ENCODE measurements at places on chromosomes 5 and 9.

GRCh38 chr9:19160085-19160484 lies 32.8 kb upstream of the PLIN2 start:
- no peak for DNase-seq

- no peak for DNase-seq
These were observed 684 bp downstream of the TOR1B start for GRCh38 chr9:129803676-129804060.

GRCh38 chr9:79742110-79742721 lies 170.5 kb downstream of the TLE4 start:
- DNase-seq: no peak

GRCh38 chr9:34884747-34885189 lies 73.3 kb upstream of the PHF24 start:
- DNase-seq: no peak

DNA sequence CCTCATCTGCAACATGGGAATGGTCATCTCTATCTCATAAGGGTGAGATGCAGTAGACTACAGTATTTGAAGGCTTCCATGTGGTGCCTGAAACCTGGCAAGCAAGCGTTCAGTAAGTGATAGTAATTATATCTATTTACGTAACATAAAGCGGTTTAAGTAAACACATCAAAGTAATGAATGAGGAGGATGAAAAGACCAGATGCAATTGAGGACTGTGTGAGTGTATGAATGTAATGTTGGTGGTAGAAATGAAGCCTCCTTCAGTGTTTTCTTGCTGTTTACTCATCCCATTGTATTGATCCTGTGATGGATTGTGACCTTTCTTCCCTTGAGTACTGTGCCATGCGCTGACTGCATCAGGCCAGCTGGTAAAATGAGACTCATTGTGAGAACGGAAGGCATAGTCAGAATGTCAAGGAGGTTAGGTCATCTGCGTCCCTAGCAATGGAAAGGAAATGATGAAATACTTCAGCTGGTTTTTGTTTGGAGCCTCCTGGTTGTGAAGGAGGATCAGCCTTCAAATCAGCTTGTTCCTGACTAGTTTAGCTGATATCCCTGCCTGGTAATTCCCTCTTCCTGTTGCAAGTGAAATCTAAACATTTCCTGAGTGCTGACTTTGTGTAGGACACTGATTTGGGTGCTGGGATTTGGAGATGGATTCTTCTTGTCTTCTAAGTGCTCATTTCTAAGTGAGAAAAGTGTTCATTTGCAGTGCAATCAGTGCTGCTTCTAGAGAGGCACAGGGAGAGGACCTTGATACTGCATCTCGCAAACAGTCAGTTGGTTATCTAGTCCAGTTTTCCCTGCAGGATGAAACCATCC lies 35.6 kb downstream of the TNFSF8 start:
- DNase-seq: no peak

- no peak for DNase-seq
These were observed 206.6 kb downstream of the PALM2AKAP2 start for GRCh38 chr9:109986521-109986991.

- no peak for DNase-seq
These were observed 20.2 kb downstream of the TLE1 start for GRCh38 chr9:81669041-81669651.

GRCh38 chr5:99032234-99033013 lies 103.6 kb upstream of the CHD1 start:
- no peak for DNase-seq

- no peak for DNase-seq
These were observed 11.4 kb downstream of the ADGRV1 start for GRCh38 chr5:90570034-90570433.

- no peak for DNase-seq
These were observed 63.9 kb downstream of the SAXO1 start for GRCh38 chr9:18969128-18969527.

- DNase-seq: no peak
These were observed 6.5 kb upstream of the GGTA1 start for GRCh38 chr9:121505903-121506735.

- no peak for DNase-seq
These were observed 500.0 kb upstream of the KLF4 start for GRCh38 chr9:107989544-107989943.

DNA sequence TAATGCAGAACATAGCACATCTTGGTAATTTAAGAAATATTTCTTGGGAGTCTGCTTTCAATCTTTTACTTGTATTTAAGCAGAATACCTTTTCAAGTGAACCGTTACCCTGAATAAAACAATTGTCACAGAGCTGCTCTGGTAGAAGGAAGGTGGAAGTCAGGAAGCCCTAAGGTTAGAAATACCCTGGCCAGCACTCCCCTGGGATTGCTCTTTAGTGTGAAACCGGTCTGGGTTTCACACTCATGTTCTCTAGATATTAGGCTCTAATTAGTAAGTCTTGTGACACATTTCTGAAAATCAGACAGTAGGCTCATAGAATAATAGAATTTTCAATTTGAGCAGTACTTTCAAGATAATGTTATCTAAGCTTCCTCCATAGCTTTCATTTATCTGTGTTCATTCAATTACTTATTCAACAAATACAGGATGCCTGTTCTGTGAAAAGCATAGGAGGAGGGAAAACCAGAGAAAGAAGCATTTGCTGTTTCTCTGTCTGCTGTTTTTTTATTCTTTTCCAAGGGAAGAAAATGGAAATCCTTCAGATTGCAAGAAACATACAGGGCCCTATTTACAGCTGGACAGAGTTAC lies 825.5 kb downstream of the TLR4 start:
- no peak for DNase-seq

GRCh38 chr9:19298436-19299000 lies 68.0 kb downstream of the DENND4C start:
- DNase-seq: no peak

DNA sequence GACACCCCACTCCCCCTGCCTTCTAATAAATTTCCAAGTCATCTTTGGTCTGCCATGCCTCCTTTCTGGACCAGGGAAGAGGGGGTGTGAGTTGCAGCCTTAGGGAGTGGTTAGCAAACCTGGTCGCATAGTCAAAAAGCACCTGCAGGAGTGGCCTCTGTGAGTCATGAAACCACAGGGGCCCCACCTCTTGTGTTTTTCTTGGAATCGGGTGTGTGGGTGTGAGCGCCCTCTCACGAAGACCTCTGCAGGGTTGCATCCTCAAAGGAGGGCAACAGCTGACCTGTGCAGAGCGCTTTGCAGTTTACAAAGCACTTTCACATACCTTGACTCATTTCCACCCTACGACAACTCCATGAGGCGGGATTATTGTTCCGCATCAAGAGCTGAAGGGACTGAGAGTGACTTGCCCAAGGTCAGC lies 36.8 kb upstream of the TEX48 start:
- DNase-seq: peak; percentile 49

GRCh38 chr9:73155968-73156864 lies 4.6 kb downstream of the ANXA1 start:
- no peak for DNase-seq

All from stimulated activated CD8-positive, alpha-beta memory T cell treated with anti-CD3 and anti-CD28 coated beads, Interleukin-12 subunit alpha, Interleukin-12 subunit beta, amount 100 ng/mL, for 1 hour (primary cell).